ENCODE measurements at places on chromosomes 13 and 19.

DNA sequence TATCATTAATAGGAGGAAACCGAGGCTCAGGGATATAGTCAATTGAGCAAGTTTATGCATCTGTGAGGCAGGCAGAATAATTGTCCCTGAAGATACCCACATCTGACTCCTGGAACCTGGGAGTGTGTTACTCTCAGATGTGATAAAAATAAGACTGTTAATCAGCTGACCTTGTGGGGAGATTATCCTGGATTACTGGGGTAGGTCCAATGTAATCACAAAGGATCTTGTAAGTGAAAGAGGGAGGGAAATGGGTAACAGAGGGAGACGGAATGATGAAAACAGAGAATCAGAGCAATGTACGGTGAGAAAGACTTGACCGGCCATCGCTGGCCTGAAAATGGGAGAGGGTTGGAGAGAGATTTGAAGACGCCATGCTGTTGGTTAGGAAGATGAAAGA, 3.2 kb upstream of the EDDM13 start:
- no peaks in the 10 kb centered on the region for H3K27me3 ChIP-seq
- no peak overlapping the region for H3K4me3 ChIP-seq
- DNase-seq, result no peak
- no peak overlapping the region for H3K27ac ChIP-seq

DNA sequence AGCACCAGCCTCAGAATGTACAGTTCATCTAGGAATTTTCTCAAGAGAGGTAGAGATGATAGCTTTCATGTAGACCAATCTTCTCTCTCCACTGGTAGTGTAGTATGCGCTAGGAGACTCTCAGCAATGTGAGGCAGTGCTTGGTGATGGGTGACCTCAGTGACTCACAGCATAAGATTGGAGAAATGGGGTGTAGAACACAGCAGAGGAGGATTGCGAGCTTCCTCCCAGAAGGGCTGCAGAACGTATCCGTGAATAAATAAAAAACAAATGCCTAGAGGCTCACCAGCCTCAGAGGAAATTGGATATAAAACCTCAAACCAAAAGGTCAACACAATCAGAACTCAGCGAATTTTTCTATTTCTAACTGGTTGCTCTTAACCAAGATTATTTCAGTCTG, 182.9 kb upstream of the RXFP2 start:
- no peaks in the 10 kb centered on the region for H3K27me3 ChIP-seq
- DNase-seq, result no peak
- H3K4me3 ChIP-seq, result no peak overlapping the region
- no peak overlapping the region for H3K27ac ChIP-seq

DNA sequence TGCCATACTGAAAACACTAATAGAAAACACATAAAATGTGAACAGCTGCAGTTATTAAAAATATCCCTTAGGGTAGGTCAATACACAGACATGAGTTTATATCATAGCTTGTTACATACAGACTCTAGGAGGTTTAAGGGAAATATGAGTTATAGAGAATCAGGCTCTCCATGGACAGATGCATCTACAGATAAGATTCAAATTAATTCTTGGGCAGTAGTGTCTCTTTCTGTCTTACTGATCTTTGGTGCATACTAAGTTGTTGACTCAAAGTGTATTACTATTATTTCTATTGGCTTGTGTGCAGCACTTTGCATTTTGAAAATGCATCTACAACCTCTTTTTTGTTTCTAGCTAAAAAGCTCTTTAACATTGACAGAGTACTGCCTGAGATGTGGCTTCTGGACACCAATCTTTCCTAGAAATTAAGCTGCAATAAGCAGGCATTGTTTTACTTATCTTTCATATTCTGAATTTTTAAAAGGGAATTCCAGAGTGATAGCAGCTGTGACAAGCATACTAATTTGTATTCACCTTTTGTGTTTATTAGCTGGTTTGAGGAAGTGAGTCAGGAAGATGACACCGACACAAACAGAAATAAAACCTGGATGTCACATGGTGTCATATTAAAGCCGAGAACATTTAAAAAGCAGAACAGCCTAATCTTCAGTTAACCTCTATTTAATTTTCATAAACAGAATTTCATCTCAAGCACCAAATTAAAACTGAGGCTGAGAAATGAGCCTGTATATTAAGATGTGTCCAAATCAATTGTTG, 399.0 kb downstream of the PCDH9 start:
- H3K27me3 ChIP-seq, result no peaks in the 10 kb centered on the region
- H3K27ac ChIP-seq, result no peak overlapping the region
- no peak overlapping the region for H3K4me3 ChIP-seq

GRCh38 chr13:77360032-77360685, 33.3 kb upstream of the MYCBP2 start:
- no peak for DNase-seq
- H3K4me1 ChIP-seq, result no peaks in the 10 kb centered on the region
- peaks cover 14% of the 10 kb centered on the region for H3K27me3 ChIP-seq
- no peak overlapping the region for H3K27ac ChIP-seq
- H3K36me3 ChIP-seq, result no peaks in the 10 kb centered on the region
- H3K4me3 ChIP-seq, result no peak overlapping the region
